ENCODE measurements at places on chromosomes 1 and 21.

DNA sequence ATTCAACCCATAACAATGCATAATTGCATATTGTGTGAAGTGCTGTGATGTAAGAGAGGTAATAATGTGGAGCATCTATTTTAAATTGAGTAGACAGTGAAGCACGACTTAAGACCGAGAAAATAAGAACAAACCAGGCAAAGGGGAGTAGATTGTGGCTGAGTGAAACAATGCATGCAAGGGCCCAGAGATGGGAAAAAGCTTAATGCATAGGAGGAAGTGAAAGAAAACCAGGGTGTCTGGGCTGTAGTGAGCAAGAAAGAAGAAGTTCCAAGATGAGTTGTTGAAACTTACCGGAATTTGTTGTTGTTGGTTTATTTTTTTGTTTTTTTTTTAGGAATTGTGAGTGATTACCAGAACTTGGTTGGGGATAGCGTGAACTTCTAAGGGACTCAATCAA lies 104.7 kb downstream of the SNX7 start:
- no peak for DNase-seq

DNA sequence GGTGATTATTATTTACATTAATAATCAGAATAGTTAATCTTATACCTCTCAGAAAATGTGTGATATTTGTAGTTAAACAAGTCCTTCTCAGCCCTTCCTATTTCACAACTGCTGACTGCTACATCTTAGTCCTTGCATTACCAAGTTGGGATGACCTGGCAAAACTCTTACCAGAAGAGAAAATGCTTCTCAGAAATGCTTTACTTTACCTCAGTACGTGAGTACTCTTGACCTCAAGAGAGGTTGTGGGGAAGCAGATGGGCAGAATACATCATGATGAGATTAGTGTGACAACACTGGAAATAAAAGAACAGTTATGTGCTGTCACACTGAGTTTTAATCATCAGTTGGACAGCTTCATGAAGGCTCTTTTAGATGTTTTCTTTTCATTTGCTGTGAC lies 16.2 kb downstream of the CFAP126 start:
- DNase-seq = no peak

DNA sequence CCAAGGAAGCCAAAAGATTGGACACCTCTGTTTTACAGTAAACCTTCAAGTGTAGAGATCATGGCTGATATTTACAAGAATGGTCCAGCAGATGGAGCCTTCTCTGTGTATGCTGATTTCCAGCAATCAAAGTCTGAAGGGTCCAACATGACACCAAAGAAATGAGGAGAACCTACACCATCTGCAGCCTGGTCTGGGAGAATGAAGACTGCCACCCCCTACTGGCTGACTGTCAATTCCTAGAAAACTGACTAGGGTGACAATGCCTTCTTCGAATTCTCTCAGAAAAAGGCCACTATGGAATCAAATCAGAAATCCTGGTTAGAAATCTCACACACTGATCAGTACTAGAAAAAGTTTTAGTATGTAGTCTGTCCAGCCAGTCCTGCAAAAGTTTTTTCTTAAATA lies 83.3 kb downstream of the CDC42BPA start:
- no peak for DNase-seq

DNA sequence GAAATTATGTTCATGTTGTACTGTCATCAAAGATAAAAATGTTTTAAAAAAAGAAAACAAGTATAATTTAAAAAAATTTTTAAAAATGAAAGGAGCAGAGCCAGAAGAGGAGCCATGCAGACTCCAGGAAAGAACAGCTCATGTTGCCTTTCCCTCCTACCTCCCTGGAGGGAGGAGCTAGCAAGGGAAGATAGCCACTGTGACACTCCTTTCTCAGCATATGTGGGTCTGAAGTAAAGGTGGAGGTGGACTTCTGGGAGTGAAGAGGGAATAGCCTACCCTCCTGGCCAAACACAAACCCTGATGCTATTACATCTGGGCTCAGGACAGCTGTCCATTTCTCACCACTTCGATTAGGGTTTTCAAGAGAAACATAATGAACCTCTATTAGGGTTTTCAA lies 54.2 kb downstream of the SLC2A1 start:
- no peak for DNase-seq

GRCh38 chr1:20964540-20965484 lies 177.7 kb upstream of the HP1BP3 start:
- no peak for DNase-seq

- DNase-seq = no peak
Measured at GRCh38 chr1:58992643-58993042, 208.8 kb upstream of the JUN start.

GRCh38 chr1:64357422-64357821 lies 112.5 kb upstream of the CACHD1 start:
- no peak for DNase-seq

GRCh38 chr1:160161965-160162705 lies 10.7 kb downstream of the ATP1A4 start:
- no peak for DNase-seq

- DNase-seq = no peak
Measured at GRCh38 chr1:96236156-96236739, 485.3 kb upstream of the PTBP2 start.

GRCh38 chr1:30198795-30199403 lies 524.5 kb downstream of the MATN1 start:
- DNase-seq = no peak

DNA sequence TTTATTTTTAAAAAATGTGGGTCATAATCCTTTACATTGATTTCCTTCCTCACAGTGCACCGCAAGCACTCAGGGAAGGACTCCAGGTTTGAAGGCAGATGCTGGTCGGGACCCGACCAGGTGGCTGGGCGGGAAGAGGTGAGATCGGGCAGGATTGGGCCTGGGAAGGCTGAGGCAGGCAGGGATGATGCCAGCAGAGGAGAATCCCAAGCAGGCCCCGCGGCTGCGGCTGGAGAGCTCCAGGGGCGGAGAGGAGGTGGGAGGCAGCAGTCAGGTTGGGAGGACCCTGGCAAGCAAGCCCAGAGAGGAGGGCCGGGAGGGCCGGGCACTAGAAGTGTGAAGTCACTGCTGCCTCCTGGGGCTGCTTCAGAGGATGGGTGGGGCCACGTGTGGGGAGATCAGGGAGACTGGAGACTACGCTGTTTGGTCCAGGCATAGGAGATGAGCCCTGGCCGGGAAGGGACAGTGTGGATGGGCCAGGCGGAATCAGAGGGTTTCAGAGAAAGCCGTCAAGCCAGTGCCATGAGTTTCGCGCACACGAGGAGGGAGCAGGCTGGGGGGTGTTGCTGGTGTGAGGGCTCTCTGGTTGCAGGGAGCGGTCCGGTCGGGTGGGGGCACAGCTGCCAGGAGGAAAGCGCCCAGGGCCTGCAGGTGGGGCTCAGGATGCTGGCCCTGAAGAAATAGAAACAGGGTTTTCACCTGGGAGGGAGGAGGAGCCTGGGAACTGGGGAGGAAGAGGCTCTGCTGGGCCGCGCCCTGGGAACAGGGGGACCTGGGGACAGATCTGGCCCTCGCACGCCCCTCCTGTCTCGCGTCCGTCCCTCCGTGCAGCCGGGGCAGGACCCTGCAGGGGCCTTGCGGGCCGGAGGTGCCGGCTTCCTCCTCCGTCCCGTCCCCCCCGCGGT lies 888 bp upstream of the COL18A1 start:
- DNase-seq = no peak

DNA sequence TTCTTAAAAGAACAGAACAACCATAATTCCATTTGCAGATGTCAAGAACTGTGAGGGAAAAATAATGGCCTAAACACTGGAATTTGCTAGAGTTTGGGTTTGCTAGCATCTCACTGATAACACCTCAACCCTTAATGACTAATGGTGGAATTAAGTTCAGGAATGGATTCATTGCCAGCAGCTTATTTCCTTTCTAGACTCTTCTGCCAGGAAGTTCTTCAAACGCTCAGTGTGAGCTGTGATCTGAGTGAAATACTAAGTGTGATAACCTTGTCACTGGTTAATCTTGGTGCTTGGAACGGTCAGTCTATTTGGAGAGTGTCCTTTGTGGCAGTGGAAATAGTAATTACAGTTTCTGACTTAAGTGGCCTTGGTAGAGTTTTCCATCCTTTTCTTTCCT lies 21.6 kb upstream of the PLEKHM2 start:
- DNase-seq = no peak

- no peak for DNase-seq
Measured at GRCh38 chr1:64242895-64243756, 39.7 kb downstream of the UBE2U start.

- no peak for DNase-seq
Measured at GRCh38 chr1:96710708-96711477, 10.7 kb upstream of the PTBP2 start.

- no peak for DNase-seq
Measured at GRCh38 chr1:115546846-115547245, 94.9 kb upstream of the VANGL1 start.

GRCh38 chr1:235571482-235571881 lies 67.2 kb upstream of the B3GALNT2 start:
- DNase-seq = no peak

DNA sequence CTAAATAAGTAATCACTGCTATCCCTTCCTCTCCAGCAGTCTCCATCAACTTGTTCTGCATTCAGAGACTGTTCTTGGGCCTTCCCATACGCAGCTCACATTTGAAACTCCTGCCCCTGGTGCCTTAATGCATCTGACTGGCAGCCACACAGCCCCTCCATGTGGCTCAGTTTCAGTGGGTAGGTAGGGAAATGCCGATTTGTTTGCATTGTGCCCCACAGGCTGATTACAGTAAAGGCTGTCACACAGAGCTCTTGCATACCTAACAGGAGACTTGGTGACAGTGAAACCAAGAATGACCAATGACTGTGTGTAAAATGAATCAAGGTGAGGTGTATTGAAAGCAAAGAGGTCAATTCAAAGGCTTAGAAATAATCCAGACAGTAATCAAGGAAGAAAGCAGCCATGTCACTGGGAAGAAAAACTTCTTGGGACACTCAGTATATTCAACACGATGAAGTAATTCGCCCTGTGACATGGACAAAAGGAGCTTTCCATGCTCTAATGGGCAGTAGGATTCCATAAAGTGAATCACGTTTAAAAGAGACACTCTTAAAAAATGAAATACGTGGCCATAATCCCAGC lies 12.7 kb upstream of the B3GALNT2 start:
- DNase-seq = no peak

GRCh38 chr1:223709598-223709997 lies 2.7 kb upstream of the CAPN2 start:
- no peak for DNase-seq

GRCh38 chr1:156337052-156337887 lies 822 bp downstream of the CCT3 start:
- no peak for DNase-seq

- DNase-seq = no peak
Measured at GRCh38 chr21:17834639-17835354, 15.6 kb upstream of the C21orf91 start.

GRCh38 chr1:4601941-4602340 lies 52.5 kb upstream of the AJAP1 start:
- DNase-seq = no peak

- no peak for DNase-seq
Measured at GRCh38 chr1:29372108-29372507, 135.8 kb downstream of the PTPRU start.

GRCh38 chr1:82894635-82895034 lies 1093.9 kb downstream of the ADGRL2 start:
- DNase-seq = no peak

DNA sequence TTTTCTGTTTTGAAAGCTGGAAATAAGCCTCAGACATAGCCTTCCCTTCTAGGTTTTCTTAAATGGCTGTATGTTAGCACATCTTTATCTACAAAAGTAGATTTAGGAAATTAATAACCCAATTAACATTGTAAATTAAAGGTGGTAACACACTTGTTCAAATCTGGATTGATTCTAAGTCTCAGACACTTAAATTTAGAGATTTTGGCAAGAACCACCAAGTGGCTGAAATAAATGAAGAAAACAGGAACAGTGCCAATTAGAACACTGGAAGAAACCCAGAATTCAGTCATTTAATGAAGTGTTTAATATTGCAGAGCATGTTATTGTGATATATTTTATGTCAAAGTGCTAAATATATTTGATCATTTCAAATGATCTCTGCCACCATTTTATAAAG lies 628.2 kb downstream of the USP25 start:
- DNase-seq = no peak

DNA sequence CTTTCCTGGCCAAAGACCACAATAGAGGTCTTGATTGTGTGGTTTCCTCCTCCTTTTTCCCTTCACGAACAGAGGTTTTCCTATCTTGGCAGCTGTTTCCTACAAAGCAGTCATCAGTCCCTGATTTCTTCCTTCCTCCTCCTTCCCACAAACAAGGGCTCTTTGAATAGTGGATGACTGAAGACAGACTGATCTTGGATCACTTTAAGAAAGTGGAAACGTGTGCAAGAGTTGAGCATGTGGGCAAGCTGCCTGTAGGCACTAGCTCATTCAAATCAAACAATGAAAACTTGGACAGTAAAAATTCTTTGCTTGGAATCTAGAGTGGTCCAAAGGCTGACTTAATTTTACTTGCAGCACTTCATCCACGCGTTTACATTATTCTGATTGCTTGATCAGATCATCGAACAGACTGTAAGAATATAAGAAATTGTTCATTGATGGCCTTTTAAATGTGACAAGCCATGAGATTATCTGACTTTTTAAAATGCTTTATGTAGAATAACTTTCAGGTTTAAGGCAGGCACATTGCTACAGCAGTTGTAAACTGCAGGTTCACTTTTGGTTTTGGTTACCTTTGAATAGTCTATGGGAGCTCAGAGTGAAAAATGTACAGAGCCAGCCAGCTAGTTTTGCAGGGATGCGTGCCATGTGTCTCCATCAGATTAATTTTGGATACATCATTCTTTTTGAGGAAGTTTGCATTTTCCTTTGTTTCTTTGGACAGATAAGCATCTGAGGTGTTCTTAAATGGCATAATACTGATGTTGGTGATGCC lies 34.4 kb downstream of the ADGRL2 start:
- no peak for DNase-seq

GRCh38 chr1:157095551-157095950 lies 4.1 kb downstream of the ETV3L start:
- no peak for DNase-seq

DNA sequence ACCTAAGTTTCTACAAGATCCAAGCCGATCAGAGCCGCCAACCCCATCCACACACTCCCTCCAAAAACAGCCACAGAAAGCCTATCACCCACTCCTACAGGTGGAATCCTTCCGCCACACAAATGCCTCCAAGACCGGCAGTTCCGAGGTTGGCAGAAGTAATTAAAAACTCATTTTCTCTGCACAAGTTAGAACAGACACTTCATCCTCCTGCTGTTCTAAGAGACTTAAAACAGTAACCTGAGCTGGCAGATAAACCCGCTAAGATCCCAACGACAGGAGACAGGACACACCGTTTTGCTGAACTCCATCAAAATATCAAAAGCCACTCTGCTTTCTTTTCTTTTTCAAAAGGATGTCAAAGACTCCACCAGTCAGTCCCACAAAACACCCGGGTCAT lies 2.8 kb downstream of the SSBP3 start:
- DNase-seq = no peak

GRCh38 chr1:169072945-169073725 lies 33.4 kb upstream of the ATP1B1 start:
- DNase-seq = no peak

Measured in activated CD8-positive, alpha-beta memory T cell treated with anti-CD3 and anti-CD28 coated beads for 1 hour (primary cell).